ENCODE measurements at places on chromosomes 3 and 15.

DNA sequence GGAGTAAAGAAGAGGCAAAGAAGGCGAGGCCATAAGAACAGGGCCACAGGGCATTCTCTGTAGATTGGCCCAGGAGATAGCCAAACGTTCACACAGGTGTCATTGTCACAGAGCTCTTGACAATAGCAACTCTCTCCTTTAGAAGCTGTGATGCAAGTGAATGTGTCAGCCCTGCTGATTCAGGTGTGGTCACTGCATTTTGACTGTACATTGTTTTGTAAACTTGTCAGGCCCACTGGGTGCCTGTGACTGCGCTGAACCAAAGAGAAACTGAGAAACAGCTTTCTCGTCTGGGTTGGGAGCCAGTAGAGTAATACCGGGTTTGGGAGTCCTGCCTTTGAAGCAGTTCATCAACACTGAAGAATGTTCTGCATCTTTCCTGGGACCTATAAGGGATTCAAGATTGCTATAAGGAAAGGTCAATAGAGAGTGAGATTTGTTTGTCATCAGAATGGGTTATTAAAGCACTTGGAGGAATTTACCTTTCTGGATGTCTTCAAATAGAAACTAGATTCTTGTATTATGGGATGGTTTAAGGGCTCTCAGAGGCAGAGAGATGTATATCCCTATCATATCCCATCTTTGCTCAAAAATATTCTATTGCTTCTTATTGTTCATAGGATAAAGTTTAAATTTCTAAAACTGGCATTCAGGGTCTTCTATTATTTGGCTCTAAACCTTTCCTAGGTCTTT is 45.4 kb downstream of the TMEM45A start:
- DNase-seq, result no peak

DNA sequence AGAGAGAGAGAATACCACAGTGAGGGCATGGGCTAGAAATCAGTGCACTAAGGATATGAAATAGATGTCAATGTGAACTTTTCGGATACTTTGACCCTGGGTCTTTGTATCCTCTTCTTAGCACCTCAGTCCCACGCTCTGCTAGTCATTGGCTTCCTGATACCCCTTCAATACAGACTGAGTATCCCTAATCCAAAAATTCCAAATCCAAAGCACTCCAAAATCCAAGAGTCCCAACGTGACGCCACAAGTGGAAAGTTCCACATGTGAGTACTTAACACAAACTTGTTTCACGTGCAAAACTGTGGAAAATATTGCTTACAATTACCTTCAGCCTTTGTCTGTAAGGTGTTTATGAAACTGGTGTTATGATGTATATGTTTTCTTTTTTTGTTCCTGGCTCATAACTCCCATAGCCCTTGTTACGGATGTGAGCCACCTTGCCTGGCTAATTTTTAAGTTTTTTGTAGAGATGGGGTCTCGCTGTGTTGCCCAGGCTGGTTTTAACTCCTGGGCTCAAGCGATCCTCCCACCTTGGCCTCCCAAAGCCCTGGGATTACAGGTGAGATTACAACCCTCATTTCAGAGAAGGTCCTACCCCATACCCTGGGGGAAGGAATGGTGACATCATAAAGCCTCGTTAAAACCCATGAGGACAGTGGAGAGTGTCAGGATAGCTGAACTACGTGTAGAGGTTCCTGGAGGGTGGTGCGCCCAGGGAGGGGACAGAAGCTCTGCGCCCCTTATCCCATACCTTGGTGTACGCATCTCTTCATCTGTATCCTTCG is 10.2 kb upstream of the IRAK2 start:
- no peak for DNase-seq

- DNase-seq, result no peak
These were observed 502 bp upstream of the TIMP4 start for GRCh38 chr3:12159227-12159601.

- no peak for DNase-seq
These were observed 157.0 kb downstream of the RYR3 start for GRCh38 chr15:33467816-33468163.

All from CD4-positive, alpha-beta T cell treated with Interleukin-15 for 4 hours (primary cell).